ENCODE measurements at places on chromosomes 1 and 21. TPM values are rescaled to one million over a fixed set of nuclear protein-coding genes. Genes with fewer than 3 reads are reported as not detected.

GRCh38 chr1:178539291-178539690 is 26.4 kb downstream of the TEX35 start:
- H3K4me3 ChIP-seq = no peak overlapping the region
- H3K36me3 ChIP-seq = no peaks in the 10 kb centered on the region
- H3K27me3 ChIP-seq = no peaks in the 10 kb centered on the region
- peaks cover 8% of the 10 kb centered on the region for H3K4me1 ChIP-seq

- DNase-seq = no peak
- no peaks in the 10 kb centered on the region for H3K36me3 ChIP-seq
- no peaks in the 10 kb centered on the region for H3K4me1 ChIP-seq
- no peak overlapping the region for H3K4me3 ChIP-seq
- no peak overlapping the region for H3K27ac ChIP-seq
- no peaks in the 10 kb centered on the region for H3K27me3 ChIP-seq
Measured at GRCh38 chr1:16615253-16616252, 2.2 kb upstream of the NBPF1 start.

- no peaks in the 10 kb centered on the region for H3K27me3 ChIP-seq
- H3K27ac ChIP-seq = no peak overlapping the region
- H3K36me3 ChIP-seq = no peaks in the 10 kb centered on the region
- H3K4me1 ChIP-seq = peaks cover 10% of the 10 kb centered on the region
- peak; percentile 73 for DNase-seq
Measured at GRCh38 chr1:40849801-40850592, 12.2 kb downstream of the CITED4 start.

GRCh38 chr1:940107-941014 is 16.6 kb downstream of the SAMD11 start:
- peaks cover 9% of the 10 kb centered on the region for H3K4me1 ChIP-seq
- peaks cover 6% of the 10 kb centered on the region for H3K36me3 ChIP-seq
- H3K4me3 ChIP-seq = peak overlapping the region; percentile 42
- no peak overlapping the region for H3K27ac ChIP-seq
- DNase-seq = peak; percentile 42

DNA sequence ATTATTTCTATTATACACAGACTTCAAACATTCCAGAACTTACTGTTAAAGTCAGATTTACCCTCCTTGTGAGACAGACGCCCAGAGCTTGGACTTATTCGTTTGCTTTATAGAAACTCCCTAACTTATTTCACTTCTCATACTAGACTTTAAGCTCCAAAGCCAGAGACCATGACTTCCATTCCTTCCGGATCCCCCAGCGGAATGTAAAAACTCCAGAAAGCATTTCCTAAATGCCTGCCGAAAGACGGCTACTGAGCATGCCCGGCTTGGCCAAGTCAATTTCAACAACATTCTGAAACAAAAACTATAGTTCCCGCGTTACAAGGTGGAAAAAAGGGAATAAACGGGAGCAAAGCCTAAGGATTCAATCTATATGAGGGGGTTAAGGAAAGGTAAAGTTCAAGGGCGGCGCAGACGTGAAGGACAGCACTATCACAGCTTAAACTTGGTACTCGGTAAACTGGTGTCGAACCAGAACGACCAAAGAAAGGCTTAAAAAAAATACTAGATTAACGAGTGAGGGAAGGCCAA is 1.1 kb downstream of the USP48 start:
- peak overlapping the region; percentile 90 for H3K4me3 ChIP-seq
- H3K4me1 ChIP-seq = peaks cover 27% of the 10 kb centered on the region
- H3K27me3 ChIP-seq = peaks cover 3% of the 10 kb centered on the region
- no peak for DNase-seq
- H3K36me3 ChIP-seq = peaks cover 12% of the 10 kb centered on the region
- H3K27ac ChIP-seq = peak overlapping the region; percentile 100

DNA sequence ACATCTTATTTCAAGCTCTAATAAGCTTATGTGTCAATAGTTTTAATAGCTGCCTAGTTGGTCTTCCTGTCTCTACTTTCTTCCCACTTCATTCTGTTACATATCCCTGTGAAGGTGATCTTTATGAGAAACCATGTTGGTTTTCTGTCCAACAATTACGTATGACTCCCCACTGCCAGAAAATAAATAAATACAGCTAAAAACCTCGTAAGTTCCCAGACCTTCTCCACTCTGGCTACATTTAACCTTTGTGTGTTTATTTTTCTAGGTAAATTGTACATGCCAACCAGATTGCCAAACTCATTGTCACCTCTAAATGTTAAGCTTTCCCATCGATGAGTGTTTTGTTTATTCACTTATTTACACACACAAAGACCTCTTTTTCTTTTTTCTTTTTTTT is 147.2 kb downstream of the CRB1 start:
- peaks cover 3% of the 10 kb centered on the region for H3K27me3 ChIP-seq
- H3K36me3 ChIP-seq = no peaks in the 10 kb centered on the region
- no peaks in the 10 kb centered on the region for H3K4me1 ChIP-seq

The IRF6 gene
- 2.4 TPM for total RNA-seq

DNA sequence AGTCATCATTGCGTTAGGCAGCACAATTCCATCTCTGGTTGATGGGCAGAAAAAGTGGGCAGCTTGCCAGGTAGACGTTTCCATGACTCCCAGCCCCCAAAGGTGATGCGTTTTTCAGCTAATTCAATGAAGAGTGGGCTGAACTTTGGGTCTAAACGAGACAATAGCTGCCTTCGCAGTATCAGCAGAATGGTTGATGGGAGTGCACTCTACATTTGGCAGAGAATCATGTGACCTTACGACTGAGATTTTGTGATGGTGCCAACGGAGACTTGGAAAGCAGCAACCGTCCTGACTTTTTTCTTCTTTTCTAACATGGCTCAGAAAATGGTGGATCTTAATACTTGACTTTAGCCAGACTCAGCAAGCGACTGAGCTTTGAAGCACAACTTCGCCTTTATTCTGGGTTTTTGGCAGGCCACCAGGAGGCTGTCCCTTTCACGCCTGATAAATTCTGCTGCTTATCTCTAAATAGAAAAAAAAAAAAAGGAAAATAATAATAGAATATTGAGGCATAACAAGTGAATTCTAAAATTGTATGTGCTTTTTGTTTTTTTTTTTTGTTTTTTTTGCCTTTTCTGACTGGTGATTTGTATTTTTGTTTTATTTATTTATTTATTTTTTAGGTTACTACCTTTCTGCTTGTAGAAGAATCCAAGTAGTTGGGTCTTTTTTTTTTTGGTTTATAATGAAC is 804.8 kb downstream of the USP25 start:
- H3K36me3 ChIP-seq = no peaks in the 10 kb centered on the region
- no peaks in the 10 kb centered on the region for H3K27me3 ChIP-seq
- H3K4me3 ChIP-seq = no peak overlapping the region
- H3K4me1 ChIP-seq = no peaks in the 10 kb centered on the region
- H3K27ac ChIP-seq = no peak overlapping the region
- DNase-seq = no peak

DNA sequence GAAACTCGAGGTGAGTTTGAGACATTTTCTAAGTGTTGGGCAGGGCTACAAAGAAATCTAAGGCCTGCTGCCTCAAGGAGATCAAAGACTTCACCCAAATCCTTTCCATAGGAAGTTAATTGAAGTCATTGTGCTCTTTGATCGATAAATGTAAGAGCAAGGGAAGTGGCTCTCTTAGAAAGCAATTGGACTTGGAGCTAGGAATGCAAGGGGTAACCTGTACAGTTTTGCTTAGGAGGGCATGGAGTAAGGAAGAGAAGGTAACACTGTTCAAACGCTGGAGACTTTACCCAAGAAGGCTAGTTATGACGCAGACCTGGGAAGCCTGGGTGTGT is 418.0 kb upstream of the PROX1 start:
- H3K4me1 ChIP-seq = no peaks in the 10 kb centered on the region
- H3K27me3 ChIP-seq = no peaks in the 10 kb centered on the region
- H3K36me3 ChIP-seq = no peaks in the 10 kb centered on the region
- no peak overlapping the region for H3K4me3 ChIP-seq

The ZNF644 gene
- total RNA-seq = 44.7 TPM

The REN gene
- not detected for total RNA-seq

The C1orf226 gene
- total RNA-seq = 0.44 TPM

GRCh38 chr21:45918835-45919447 is 62.6 kb upstream of the COL6A1 start:
- H3K4me3 ChIP-seq = no peak overlapping the region
- no peaks in the 10 kb centered on the region for H3K36me3 ChIP-seq

- no peaks in the 10 kb centered on the region for H3K27me3 ChIP-seq
- DNase-seq = no peak
- peaks cover 13% of the 10 kb centered on the region for H3K4me1 ChIP-seq
- H3K4me3 ChIP-seq = no peak overlapping the region
- no peaks in the 10 kb centered on the region for H3K36me3 ChIP-seq
Measured at GRCh38 chr1:194225821-194226220, 1039.4 kb upstream of the B3GALT2 start.

- no peak overlapping the region for H3K27ac ChIP-seq
- H3K4me3 ChIP-seq = no peak overlapping the region
- H3K36me3 ChIP-seq = no peaks in the 10 kb centered on the region
- no peaks in the 10 kb centered on the region for H3K27me3 ChIP-seq
- no peak for DNase-seq
Measured at GRCh38 chr1:166064313-166064926, 102.4 kb downstream of the FAM78B start.

The HLX gene
- not detected for total RNA-seq

The SPATA6 gene
- 1.1 TPM for total RNA-seq

The FMO2 gene
- total RNA-seq = not detected

- no peak overlapping the region for H3K4me3 ChIP-seq
- H3K4me1 ChIP-seq = no peaks in the 10 kb centered on the region
- no peak for DNase-seq
- peaks cover 22% of the 10 kb centered on the region for H3K27me3 ChIP-seq
- H3K36me3 ChIP-seq = no peaks in the 10 kb centered on the region
Measured at GRCh38 chr1:39711966-39712340, 20.7 kb upstream of the HPCAL4 start.

The LIPI gene
- not detected for total RNA-seq

- no peaks in the 10 kb centered on the region for H3K27me3 ChIP-seq
- no peak for DNase-seq
- H3K27ac ChIP-seq = no peak overlapping the region
- H3K4me1 ChIP-seq = no peaks in the 10 kb centered on the region
Measured at GRCh38 chr1:147897029-147897752, 5.4 kb upstream of the GJA8 start.

- H3K4me1 ChIP-seq = peaks cover 2% of the 10 kb centered on the region
- H3K4me3 ChIP-seq = no peak overlapping the region
- DNase-seq = no peak
Measured at GRCh38 chr1:235468004-235468403, 36.2 kb downstream of the B3GALNT2 start.

The FOXO6 gene
- total RNA-seq = 0.34 TPM

DNA sequence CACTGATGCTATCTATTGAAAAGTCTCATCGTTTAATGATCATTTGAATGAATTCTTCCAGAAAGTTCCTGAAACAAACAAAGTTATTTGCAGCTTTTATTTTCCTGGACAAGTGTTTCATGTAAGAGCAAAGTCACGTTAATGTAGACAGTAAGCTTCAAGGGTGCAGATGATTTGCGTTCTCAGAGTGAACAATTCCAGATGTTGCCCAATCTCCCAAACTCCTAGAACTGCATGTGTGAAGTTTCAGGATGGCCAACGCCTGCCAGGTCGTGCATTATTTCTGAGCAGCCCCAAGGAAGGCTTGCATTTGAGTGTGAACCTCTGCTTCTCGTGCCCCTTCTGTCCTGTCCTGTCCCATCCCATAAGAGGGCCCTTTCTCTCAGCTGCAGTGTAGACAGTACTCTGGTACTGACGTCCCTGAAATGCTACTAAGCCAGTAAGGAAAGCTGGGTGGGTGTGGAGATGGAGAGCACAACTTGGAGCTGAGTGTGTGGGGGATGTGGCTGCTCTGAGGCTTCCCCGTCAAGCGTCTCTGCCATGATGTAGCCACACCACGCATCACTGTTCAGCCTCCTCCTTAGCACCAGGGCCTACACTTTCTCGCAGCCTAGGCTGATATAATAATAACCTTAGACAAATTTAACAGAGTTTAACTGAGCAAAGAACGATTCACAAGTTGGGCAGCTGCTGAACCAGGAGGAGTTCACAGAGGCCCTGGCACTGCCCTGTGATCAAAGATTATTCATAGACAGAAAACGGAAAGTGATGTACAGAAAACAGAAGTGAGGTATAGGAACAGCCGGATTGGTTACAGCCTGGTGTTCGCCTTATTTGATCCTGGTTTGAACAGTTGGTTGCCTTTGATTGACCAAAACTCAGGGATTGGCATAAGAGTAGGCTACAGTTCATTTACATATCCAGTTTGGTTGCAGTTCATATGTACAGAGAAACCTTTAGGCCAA is 50.4 kb downstream of the RHOU start:
- no peak overlapping the region for H3K27ac ChIP-seq
- H3K4me1 ChIP-seq = peaks cover 3% of the 10 kb centered on the region

- peaks cover 12% of the 10 kb centered on the region for H3K36me3 ChIP-seq
- H3K27me3 ChIP-seq = no peaks in the 10 kb centered on the region
- H3K4me1 ChIP-seq = peaks cover 2% of the 10 kb centered on the region
- H3K27ac ChIP-seq = no peak overlapping the region
- no peak for DNase-seq
- H3K4me3 ChIP-seq = no peak overlapping the region
Measured at GRCh38 chr1:180765151-180765550, 133.3 kb downstream of the XPR1 start.

DNA sequence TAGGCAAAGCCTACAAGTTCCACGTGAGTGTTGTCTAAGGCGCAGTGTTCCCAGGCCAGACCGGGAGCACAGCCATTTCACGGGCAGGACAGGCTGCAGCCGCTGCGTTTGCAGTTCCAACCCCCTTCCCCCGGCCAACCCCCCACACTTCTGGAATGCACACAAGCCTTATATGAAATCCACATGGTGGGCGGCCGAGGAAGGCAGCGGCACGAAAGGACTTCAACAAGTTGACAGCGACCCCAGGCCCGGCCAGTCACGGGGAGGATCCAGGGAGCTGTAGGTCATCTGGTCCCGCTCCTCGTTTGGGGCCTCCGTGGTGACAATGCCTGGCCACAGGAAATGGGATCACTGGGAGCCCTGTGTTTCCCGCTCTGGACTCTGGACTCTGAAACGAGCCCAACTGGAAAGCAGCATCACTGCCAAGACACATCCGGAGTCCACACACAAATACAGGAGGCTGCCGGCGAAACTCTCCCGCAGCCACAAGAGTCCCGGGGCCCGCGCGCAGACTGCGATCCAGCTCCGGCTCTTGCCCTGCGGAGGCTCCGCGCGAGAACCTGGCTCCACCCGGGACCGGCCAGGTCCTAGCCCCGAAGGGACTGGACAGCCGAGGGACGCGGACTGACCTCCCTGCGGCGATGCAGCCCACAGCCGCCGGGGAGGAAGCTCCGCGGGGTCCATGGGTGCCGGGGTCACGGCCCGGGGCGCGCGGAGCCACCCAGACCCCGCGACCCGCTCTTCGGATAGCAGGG is 794 bp downstream of the NID1 start:
- H3K27ac ChIP-seq = no peak overlapping the region
- H3K36me3 ChIP-seq = no peaks in the 10 kb centered on the region
- DNase-seq = peak; percentile 21
- H3K27me3 ChIP-seq = peaks cover 55% of the 10 kb centered on the region
- H3K4me1 ChIP-seq = peaks cover 21% of the 10 kb centered on the region
- peak overlapping the region; percentile 48 for H3K4me3 ChIP-seq

GRCh38 chr1:156502894-156503697 is 2.5 kb upstream of the MEF2D start:
- no peak for DNase-seq
- peaks cover 70% of the 10 kb centered on the region for H3K4me1 ChIP-seq
- no peak overlapping the region for H3K4me3 ChIP-seq
- H3K27me3 ChIP-seq = no peaks in the 10 kb centered on the region
- H3K27ac ChIP-seq = peak overlapping the region; percentile 95

GRCh38 chr1:28526886-28527285 is 21.0 kb downstream of the RCC1 start:
- peaks cover 33% of the 10 kb centered on the region for H3K36me3 ChIP-seq
- no peaks in the 10 kb centered on the region for H3K4me1 ChIP-seq
- H3K27ac ChIP-seq = no peak overlapping the region
- H3K27me3 ChIP-seq = no peaks in the 10 kb centered on the region
- no peak overlapping the region for H3K4me3 ChIP-seq

- peak; percentile 37 for DNase-seq
- no peaks in the 10 kb centered on the region for H3K27me3 ChIP-seq
- H3K4me3 ChIP-seq = peak overlapping the region; percentile 62
- H3K27ac ChIP-seq = peak overlapping the region; percentile 94
Measured at GRCh38 chr1:121516234-121516967, 331.6 kb downstream of the SRGAP2C start.

Measured in activated naive CD8-positive, alpha-beta T cell treated with anti-CD3 and anti-CD28 coated beads for 36 hours (primary cell).